PC-3 (cell line): ENCODE measurements at places on chromosomes 6 and 20.

GRCh38 chr20:22374066-22374465 lies 210.3 kb downstream of the FOXA2 start:
- peak; percentile 85 for DNase-seq

DNA sequence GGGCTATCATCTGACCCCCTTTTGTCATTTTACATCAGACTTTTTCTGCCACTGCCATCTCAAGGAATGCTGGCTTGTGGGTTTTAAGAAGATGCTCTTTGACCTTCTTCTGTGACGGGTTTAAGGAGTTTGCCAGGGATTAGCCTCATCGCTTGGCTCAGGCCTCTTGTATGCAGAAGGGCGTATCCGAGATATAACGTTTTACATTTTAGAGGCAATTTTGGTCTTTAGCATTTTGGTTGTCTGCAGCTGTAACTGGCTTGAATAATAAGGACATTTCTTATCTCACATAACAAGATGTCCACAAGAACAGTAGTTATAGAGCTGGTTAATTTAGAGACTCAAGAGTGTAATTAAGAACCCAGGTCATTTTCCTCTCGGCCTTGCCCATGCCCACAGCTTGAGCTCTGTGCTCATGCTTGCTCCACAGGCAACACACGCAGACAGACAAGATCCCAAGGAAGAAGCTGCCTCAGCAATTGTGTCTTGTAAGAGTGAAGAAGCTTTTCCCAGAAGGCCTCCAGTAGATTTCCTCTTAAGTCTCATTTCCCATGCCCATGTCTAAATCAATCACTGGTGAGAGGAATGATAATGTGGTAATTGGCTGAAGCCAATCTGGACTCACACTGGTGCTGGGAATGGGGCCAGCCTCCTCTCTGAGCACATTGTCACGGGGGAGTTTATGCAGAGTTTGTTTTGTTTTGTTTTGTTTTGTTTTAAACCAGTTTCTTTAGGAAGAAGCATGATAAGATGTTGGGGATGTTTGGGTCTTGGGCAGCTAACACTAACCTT lies 36.8 kb downstream of the PTCHD4 start:
- no peak for DNase-seq

DNA sequence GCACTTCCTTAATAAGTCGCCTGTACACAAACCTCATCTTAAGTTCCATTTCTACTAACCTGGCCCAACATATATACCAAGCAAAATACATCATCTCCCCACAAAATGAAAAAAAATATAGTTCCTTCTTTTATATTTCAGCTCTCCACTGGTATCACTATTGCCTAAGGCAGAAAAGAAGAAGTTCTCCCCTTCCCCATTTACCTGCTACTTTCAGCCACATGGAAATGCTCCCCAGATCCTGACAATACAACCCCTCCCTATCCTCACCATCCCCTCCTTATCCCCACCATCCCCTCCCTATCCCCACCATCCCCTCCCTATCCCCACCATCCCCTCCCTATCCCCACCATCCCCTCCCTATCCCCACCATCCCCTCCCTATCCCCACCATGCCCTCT lies 175.7 kb downstream of the LINC00237 start:
- DNase-seq: no peak

DNA sequence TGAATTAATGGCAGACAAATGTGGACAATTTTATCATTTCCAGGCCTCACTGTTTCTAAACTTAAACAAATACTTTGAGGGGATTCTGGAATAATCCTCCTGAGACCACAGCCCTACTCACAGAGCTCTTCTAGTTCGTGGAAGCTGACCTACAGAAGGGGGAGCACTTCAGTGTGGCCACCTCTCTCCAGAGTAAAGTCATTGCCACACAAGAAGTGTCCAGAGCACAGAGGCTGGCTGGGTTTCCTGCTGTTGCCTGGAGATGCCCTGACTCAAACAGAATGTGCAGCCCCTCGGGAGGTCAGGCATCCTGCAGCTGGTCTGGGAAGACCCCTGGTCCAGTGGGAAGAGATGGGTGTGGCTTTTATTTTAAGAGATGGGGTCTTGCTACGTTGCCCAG lies 110.9 kb downstream of the QRSL1 start:
- no peak for DNase-seq

- DNase-seq: no peak
These were observed 105.3 kb downstream of the CEBPB start for GRCh38 chr20:50295762-50296449.

DNA sequence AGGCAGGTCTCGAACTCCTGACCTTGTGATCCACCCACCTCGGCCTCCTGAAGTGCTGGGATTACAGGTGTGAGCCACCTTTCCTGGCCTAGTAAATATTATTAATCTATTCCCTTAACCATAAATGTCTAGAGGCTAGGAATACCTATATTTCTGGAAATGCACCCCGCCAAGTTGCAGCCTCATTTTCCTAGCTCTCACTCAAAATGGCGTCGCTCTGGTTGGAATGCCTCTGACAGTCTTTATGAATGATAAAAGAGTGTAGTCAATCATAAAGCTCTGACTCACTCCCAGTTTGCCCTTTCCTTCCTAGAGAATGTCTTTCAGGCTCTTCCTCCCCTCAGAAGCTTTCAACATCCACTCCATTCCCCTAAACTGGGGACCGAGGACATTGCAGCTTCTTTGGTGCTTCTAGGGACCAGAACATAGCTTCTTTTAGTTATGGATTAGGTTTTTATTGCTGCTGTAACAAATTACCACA lies 14.1 kb upstream of the TRIM26 start:
- no peak for DNase-seq

DNA sequence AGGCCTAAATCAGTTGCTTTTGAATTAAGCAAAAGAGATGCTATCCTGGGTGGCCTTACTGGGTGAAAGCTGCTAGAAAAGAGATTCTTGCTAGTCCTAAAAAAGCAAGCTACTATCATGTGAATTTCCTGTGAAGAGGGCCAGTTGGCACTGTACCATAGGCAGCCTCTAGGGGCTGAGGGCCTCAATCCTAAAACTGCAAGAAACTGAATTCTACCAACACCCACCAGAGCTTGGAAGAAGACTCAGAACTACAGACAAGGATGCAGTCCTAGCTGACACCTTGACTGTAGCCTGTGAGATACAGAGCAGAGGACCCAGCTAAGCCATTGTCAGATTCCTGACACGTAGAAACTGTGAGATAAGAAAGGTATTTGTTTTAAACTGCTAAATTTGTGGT lies 24.5 kb downstream of the CLIC5 start:
- DNase-seq: no peak

DNA sequence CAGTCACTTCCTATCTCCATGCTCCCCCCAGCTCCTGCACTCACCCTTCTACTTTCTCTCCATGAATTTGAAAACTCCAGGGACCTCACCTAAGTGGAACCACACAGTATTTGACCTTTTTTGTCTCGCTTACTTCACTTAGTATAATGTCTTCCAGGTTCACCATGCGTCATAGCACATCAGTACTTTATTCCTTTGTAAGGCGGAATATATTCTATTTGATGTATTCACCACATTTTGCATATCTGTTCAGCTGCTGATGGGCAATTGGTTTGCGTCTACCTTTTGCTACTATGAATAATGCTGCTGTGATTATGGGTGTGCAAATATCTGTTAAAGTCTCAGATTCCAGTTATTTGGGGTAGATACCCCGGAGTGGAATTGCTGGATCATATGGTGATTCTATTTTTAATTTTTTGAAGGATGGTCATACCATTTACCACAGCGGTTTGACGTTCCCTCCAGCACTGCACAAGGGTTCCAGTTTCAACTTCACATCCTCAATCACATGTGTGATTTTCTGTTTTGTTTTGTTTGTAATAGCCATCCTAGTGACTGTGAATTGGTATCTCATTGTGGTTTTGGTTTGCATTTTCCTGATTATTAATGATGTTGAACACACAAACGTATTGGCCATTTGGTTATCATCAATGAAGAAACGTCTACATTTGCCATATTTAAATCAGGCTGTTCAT lies 20.3 kb upstream of the SYNDIG1 start:
- no peak for DNase-seq

GRCh38 chr20:45183084-45183483 lies 8.4 kb downstream of the PI3 start:
- DNase-seq: peak; percentile 91

DNA sequence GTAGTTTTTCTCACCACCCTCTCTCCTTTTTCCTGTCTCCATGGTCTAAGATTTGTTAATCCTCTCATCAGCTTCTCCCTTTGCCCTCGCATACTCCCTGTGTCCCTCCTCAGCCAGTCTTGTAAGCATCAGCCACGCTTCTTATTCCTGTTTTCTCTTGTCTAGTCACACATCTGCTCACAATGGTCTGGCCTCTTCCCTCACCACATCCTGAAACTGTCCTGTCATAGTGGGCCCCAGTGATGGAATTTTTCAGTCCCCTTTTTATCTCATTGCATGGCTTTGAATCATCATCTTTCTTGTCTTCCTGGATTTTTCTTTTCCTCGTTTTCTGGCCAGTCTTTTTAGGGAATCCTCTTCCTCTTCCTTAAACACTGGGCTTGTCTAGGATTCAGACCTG lies 57.2 kb downstream of the GFRA4 start:
- DNase-seq: no peak

DNA sequence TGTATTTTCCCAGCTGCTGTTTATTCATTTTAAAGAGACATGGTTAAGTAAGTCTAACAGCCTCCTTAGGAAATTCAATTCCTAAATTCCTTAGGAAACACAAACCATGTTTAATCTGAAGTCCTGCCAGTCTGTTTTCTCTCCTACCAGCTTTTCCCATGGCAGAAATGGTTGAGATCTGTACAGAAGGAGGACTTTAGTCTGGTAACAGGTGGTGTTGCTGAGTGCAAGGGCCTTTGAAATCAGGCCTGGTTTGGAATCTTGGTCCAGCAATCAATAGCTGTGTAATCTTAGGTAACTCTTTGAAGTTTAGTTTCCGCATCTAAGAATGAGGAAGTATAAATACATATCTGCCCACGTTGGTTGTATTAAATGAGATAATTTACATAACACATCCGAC lies 232.5 kb downstream of the LAMA2 start:
- DNase-seq: no peak

DNA sequence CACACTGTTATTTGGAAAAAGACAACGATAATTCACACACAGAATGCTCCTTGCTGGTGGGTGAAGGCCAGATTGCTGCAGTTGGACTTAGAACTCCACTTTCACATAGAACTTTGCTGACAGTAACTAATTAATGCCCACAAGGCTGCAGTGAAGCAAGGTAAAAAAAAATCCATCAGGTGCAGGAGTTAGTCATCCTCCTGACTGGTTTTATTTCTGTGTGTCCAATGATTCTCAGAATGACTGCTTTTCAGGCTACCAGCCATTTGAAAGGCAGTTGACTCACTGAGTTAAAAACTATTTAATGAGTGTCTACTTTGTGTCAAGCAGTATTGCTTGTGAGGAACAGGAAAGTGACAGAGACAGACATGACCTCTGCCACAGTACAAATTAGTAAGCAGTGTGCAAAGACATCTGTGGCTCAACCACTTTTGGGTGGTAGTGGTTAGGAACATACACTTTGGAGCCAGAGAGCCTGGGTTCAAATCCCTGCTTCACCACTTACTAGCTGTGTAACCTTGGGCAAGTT lies 41.9 kb downstream of the ELOVL5 start:
- DNase-seq: peak; percentile 84

DNA sequence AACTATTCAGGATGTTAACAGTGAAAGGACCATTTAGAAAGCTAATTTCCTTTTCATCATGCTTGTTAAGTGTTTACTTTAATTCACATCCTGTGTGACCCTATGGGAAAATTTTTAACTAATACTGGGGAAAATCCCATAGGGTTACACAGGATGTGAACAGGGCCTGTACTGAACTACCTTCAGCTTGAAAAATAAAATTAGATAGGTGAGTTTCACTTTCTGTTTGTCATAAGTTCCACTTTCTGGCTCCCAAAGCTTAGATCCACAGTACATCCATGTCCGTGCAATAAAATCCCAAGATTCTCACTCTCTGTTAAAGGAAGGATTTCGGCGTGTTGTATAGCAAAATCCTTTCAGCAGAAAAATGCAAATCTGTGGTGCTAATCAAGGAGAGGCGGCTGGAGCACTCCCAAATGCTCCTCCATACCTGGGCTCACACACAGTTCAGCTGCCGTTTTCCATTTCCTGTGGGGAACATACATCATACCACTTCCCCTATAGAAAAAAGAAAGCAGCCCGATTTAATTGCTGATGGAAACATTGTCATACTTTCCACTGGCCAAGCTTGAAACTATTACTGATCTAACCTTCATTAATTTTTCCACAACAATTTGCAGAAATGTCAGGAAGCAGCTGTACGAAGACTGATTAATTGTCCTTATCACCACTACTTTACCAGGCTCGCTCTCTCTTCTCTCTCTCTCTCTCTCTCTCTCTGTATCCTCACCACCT lies 125.2 kb downstream of the HIVEP2 start:
- no peak for DNase-seq

DNA sequence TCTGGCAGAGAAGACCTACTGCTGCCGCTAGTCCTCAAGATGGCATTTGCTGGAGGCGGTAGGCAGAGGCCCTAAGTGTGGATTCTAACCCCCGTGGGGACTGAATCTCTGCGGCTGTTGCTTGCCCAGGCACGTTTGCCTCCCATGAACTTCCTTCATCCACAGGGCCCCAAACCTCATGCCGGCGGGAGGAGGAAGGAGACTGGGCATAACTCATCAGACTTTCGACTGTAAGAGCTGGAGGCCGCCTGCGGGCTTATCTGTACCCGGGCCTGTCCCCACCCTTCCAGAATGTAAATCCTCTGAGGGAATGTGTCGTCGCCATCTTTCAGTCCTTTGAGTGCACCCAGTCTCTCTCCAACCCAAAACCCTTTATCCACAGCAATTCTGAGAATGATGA lies 990 bp downstream of the ZFP57 start:
- DNase-seq: no peak

DNA sequence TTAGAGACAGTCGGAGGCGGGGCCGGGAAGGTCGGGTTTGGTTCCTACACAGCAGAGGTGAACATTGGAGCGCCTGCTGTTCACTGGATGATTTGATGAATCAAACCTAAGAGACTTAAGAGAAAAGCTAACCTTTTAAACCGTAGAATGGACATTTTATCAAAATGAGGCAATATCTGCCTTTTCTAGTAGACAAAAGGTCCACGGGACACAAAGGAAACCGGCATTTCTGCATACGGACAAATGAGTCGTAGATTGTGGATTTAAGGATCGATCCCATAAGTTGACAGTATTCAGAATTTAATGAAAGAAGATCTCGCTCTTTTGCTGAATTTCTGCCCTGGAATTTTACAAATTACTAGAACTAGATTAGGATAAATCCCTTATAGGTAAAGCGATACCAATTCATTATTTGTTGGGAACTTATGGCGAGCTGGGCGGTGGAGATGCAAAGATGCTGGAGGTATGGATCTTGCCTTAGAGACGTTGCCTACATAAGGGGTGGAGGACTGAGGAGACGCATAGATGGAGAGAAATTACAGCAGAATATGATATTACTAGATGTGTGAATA lies 400 bp downstream of the PAK1IP1 start:
- no peak for DNase-seq

GRCh38 chr20:21203088-21203656 lies 77.3 kb downstream of the KIZ start:
- DNase-seq: peak; percentile 48

DNA sequence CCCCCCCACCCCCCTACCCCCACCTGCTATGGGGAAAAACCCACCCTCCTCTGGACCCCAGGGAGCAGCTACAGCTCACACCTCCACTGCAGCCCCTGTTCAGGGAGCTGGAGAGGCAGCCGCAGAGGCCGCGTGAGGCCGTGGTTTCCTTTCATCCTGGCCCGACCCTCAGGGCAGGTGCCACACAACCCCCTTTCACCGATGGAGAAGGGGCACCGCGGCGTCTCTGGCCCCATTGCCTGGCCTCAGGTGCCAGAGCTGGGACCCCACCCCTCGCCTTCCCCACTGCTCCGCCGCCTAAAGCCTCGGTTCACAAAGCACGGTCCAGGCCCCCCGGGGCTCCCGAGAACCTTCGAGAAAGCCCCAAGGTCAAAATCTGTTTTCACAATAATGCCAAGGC lies 11.8 kb upstream of the KCNQ2 start:
- no peak for DNase-seq
